CD4-positive, alpha-beta T cell treated with Interleukin-6 for 4 hours (primary cell): ENCODE measurements at places on chromosomes 16 and 17.

GRCh38 chr17:76351526-76352071 is 2.1 kb downstream of the PRPSAP1 start:
- no peak for DNase-seq

DNA sequence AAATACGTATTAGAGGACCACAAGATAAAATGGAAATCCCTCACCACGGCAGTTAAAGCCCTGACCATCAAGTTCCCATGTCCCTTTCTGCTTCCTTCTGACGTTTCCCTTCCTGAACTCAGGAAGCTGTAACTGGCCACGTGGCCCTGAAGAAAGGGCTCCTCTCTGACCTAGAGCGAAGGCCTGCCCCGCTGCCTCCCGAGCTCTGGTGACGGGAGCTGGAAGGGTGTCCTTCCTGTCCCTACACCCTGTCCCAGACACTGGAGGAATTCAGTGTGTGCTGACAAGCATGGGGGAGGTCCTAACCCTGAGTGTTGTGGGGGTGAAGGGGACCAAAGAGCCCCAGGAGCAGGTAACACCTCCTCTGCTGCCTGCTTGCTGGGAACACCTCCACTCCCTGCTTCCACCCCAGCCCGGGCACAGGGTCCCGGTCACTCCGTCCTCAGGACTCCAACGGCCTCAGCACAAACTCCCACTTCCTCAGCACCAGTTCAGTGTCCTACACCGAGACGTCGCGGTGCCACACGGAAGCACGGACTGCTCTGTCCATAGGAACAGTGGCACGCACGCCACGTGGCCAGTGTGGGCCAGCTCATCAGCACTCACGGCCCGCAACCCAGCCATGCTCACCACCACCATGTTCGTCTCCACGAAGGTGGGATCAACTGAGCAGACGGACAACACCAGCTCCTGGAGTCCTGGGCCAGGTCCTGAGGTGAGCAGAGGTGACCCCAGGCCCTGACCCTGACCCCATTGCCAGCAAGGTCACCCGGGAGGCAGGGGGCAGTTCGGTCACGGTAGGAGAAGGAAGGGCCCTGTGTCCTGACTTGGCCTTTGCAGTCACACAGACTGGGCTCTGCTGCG is 16.9 kb downstream of the TMEM235 start:
- DNase-seq, result no peak

- DNase-seq, result no peak
Measured at GRCh38 chr17:51029568-51030463, 90.9 kb downstream of the SPAG9 start.

DNA sequence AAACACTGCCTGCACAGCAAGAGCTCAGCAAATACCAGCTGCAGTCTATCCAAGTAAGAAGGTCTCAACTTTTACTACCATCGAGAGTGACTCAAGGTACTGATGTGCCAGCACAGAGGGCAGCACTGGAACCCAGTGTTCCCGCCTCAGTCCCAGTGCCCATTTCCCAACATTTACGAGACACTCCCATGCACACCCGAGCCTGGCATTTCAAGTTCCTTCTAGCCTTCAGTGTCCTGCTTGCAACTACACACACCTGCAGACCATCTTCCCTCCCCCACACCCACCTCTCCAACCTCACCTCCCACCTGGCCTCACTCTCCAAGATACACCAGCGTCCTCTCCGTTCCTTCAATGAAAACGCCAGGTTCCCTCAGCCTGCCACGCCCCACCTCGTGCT is 3.2 kb downstream of the KLHDC4 start:
- no peak for DNase-seq

- DNase-seq, result no peak
Measured at GRCh38 chr17:35932586-35932985, 2.0 kb upstream of the RDM1 start.

GRCh38 chr17:40113110-40113906 is 8.5 kb upstream of the MSL1 start:
- peak; percentile 92 for DNase-seq

GRCh38 chr16:70652322-70652721 is 6.0 kb downstream of the IL34 start:
- DNase-seq, result no peak

DNA sequence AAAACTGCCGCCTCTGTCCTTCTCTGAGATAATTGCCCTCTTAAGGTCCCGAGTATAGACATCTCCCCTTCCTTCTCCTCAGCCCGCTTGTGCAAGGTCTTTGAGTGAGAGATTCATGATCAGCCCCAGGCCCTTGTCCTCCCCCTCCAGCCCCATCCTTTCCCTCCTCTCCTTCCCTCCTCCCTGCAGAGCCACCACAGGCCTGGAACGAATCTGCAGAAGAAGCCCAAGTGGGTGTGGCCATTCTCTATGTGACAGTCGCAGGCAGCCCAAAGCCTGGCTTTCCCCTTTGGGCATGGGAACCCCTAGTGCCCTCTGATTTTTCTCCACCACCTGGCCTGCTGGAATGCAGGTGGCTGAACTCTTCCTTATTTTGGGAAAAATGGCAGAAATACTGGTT is 7.2 kb upstream of the NDRG4 start:
- no peak for DNase-seq

DNA sequence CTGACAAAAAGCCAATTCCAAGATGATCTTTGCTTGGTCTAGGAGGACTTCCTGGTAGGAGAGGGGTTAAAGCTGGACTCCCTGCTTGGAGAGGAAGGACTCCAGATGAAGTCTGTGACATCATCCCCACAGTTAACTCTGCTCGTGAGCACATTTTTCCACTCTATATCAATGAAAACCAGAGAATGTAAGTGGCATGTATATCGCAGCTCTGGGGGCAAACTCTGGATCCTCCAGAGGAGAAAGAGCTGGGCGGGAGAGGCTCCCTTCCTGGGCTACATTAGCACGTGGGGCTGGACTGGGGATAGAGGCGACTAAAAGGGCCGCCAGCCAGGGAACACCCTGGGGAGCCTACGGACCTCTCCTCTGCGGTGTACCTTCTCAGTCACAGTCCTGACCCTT is 34.1 kb downstream of the HIC1 start:
- DNase-seq, result no peak

DNA sequence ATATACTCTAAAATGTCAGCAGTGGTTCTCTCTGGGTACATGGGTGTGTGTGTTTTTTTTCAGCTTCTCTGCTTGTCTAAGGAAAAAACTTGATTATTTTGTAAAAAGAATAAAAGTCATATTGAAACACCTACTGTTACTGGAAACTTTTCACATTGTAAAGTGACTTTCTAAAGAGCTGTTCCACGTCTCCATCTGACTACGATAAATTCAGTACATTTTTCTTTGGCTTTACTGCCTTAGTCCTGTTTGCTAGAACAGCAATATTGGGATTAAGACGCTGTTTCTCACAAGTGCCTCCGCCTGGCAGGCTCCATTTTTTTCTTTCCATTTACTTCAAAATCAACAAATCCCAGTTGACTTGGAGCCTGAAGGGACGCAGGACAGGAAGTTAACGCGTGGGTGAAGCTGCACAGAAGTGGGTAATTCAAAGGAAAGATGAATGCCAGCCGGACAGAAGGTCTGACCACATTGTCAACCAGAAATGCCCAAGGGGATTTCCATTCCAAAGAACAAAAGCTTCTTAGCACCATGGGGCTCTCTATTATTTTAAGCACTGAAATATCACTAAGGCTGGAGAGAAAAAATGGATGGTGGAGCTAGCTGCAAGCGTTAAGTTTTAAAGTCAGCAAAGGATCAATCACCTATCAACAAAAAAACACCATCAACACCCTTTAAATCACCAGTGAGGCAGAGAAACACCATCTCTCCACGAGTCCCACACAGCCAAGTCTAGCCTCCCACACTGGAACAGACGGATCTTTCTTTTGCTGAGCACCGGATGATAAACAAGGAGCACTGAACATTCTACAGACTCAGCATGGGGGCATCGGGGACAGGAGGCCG is 8.4 kb downstream of the GLOD4 start:
- no peak for DNase-seq

DNA sequence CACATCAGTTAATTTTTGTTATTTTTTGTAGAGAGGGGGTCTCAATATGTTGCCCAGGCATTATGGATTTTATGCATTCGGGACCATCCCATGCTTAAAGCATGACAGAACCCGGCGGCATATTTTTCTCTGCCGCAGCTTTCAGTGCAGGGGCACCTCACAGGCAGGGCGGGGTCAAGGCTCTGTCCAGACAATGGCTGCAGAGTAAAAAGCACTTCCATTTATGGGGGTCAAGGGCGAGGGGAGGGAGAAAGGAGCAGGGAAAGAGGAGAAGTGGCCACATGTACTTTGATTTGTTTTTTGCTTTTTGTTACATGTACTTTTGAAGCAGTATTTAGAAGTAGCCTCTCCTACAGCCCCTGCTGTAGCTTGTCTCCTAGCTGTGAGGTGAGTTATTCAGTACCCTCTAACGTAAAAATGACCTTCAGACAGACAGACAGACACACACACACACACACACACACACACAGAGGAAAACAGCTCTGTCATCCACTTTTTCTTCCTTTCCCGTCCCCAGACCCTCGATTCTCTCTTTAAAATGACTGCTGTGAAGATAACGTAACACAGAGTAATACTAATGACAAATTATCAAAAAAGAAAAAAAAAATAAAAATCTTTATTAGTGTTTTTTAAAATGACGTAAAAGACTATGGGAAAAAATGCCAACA is 856 bp upstream of the SCPEP1 start:
- no peak for DNase-seq

DNA sequence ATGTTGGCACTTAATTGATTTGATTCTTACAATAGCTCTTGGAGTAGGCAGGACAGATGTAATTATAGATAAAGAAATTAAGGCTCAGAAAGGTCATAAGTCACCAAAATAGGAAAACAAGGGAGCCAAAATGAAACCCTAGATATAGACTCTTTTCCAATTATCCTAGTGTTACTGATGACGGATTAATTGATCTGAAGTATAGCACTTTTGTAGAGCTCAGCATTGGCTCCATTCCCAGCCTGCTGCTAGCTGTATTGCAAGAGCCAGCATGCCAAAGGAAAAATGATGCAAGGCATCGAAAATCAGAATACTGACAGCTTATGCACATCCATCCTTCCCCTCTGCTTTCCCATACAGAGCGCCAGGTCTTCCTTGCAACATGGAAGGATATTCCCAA is 21.6 kb upstream of the RASL10B start:
- DNase-seq, result no peak

GRCh38 chr16:10566613-10567012 is 13.8 kb downstream of the EMP2 start:
- no peak for DNase-seq

GRCh38 chr16:85306071-85306792 is 194.0 kb upstream of the CIBAR2 start:
- DNase-seq, result peak; percentile 93

DNA sequence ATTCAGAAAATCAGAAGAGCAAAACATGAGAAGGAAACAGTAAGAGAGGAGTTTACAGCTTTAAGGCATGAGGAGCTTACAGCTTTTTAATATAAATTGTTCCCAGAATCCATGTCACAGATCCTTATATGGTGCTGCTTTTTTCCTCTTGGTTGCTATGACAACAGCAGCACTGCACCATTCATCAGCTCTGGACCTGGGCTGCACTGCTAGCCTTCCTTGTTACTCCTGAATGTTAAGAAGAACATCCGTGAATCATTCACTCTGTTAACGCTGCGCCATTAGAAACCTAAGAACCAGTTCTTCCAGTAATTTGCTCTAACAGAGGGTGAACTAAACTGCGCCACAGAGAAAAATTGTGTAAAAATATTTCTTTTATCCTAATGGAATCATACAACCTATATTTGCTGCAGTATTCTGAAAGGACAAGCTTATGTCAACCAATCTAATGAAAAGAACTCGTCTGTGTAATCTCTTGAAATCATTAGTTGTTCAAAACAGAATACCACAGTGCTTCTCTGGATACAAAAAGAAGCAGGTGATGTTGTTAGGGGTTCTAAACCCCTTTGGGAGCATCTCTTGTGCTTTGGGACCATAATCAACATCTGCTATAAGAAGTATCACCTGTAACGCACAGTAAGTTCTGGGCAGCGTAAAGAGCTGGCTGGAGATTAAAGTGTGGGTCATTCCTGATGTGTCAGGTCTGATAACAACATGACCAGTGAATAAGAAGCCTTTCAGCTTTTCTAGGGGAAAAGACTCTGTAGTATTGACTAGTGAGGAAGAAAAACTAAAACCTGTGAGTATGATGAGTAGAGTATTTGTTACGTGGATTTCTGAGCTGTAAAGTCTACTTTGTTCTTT is 151.2 kb downstream of the TANC2 start:
- DNase-seq, result no peak

GRCh38 chr16:70657956-70658355 is 11.6 kb downstream of the IL34 start:
- no peak for DNase-seq

DNA sequence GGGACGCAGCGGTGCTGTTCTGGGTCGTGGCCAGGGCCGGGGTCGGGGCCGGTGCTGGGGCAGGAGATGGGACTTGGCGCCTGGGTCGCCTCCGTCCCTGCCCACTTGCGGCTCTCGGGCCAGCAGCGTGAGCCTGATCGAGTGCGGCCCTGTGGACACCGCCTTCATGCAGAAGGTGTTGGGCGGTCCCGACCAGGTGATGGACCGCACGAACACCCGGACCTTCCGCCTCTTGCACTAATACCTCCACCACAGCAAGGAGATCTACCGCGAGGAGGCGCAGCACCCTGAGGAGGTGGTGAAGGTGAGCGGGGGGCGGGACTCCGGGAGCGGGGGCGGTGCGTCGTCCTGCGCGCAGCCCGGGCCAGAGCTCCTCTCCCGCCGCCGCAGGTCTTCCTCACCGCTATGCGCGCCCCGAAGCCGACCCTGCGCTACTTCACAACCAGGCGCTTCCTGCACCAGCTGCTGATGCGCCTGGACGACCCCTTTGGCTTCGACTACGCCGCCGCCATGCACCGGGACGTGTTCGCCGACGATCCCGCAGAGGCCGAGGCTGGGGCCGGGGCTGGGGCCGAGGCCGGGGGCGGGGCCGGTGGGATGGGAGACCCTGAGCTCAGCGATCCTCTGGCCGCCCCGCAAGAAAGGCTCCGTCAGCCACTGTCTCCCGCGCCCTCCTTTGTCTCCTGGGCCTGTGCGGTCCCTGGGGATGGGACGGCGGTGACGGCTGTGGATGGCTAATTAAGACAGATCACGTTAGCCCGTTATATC is 4.5 kb upstream of the HSD17B1 start:
- peak; percentile 92 for DNase-seq

DNA sequence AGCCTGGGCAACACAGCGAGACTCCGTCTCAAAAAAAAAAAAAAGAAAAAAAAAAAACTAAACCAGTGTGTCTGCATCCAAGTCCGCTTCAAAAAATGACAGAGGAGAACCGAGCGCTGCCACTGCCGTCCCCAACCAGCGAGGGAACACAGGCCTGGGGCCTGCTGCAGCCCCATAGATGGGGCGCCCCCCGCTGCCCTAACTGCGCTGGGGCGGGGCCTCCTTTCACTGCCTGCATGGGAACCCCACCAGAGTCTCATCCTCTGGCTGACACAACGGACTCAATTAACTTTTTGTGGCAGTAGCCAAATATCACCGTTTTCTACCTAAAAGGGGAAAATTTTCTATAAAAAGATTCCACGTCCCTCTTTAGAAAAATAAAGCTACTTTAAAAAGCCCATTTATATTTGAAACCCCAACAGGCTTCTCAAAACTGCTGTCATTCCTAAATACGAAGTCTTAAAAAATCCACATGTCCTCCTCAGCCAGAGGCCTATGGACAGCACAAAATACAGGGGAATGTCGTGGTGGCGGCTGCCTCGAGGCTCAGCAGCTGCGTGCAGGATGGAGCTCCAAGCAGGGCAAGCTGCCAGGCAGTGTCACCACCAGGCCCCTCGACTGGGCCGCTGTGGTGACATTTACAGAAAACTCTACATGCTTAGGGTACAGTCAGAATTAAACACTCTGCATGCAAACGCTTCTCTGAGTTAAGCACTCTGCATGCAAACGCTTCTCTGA is 30.3 kb downstream of the KLHDC4 start:
- no peak for DNase-seq

GRCh38 chr17:8141045-8141444 is 11.2 kb downstream of the PER1 start:
- no peak for DNase-seq

GRCh38 chr16:4426021-4426684 is 485 bp downstream of the DNAJA3 start:
- no peak for DNase-seq
